IPS-NIHi11 (cell line): ENCODE measurements at places on chromosomes 4 and X.

DNA sequence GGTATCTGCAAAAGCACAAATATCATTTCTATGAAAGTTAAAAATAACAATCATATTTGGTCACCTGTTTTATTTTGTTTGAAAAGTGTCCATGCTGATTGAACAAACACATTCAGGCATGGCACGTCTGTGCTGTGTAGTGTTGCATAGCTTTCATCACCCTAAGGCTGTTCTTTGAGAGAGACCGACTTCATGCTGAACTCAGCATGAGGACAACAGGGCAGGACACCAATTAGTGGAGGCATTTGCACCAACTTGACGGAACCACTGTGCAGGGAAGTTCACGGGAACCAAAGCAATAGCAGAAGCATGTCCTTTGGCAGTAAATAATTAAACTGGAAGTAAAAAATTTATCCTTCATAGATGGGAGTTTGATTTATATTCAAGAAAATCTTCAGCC is 158.4 kb upstream of the SLC7A11 start:
- no peak for DNase-seq

GRCh38 chrX:142733327-142733726 is 292.4 kb upstream of the SPANXN4 start:
- no peak for DNase-seq

DNA sequence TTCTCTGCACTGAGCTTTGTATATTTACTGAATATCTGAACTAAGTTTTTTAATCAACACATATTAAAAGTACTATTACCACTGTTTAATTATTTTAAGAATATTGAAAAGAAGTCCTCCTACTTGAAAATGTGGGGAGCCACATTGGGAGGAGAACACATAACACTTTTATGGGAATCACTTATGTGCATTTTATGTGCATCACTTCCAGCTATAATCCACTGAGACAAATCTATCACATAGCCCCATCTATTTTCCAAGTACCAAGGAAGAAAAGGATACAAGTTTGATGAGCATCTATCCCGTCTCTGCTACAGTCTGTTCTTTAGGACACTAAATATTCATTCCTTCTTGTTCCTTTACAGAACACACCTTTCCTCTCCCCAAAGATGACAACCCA is 87.2 kb downstream of the IQCM start:
- DNase-seq: no peak

GRCh38 chrX:110143454-110144210 is 140.7 kb downstream of the TMEM164 start:
- DNase-seq: no peak

- DNase-seq: no peak
These were observed 76.9 kb downstream of the CLDN34 start for GRCh38 chrX:10044021-10044420.

DNA sequence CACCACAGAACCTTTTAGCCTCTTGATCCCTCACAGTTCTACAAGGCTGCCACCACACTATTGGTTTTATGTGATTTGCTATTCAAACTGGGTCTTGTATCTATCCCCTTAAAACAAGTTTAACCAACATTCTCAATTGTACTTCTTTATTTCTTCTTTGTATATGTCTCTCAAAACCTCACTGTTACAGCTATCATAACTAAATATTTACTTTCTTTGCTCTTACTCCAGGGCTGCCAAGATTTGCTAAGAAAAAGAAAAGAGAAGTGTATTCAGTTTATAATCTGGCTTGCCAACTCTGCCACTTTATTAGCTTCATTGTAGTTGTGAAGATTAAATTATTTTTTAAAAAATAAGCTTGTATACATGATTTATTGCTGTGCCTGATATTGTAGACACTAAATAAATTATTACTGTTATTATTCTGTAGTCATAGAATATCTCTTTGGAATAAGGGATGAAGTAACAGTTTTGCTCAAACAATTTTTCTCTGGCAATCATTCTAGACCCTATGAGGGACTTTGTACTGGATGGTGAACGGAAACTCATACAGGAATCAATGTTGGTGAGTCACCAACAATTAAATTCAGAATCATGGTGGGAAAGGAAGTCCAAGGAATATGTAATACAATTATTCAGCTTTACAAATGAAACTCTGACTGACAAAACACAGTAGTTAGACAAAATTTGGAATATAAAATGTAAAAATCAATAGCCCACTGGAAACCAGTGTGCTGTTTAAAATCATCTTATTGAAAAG is 127.1 kb upstream of the DCAF8L1 start:
- no peak for DNase-seq

GRCh38 chrX:23332101-23332887 is 2.4 kb upstream of the PTCHD1 start:
- peak; percentile 6 for DNase-seq

DNA sequence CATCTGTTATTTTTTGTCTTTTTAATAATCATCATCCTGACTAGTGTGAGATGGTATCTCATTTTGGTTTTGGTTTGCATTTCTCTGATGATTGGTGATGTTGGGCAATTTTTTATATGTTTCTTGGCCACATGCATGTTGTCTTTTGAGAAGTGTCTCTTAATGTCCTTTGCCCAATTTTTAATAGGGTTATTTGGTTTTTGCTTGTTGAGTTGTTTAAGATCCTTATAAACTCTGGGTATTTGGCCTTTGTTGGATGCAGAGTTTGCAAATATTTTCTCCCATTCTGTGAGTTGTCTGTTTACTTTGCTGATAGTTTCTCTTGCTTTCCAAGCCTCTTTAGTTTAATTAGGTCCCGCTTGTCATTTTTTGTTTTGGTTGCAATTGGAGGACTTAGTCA is 152.1 kb upstream of the MED14 start:
- DNase-seq: no peak

DNA sequence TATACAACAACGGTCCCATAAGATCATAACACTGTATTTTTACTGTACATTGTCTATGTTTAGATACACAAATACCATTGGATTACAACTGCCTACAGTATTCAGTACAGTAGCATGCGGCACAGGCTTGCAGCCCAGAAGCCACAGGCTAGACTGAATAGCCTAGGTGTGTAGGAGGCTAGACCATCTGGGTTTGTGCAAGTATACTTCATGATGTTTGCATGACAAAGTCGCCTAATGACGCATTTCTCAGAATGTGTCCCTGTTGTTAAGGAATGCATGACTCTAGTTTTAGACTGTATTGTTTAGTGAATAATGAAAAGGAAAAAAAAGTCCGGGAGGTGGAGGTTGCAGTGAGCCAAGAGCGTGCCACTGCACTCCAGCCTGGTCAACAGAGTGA is 56.5 kb upstream of the C4orf50 start:
- DNase-seq: no peak

DNA sequence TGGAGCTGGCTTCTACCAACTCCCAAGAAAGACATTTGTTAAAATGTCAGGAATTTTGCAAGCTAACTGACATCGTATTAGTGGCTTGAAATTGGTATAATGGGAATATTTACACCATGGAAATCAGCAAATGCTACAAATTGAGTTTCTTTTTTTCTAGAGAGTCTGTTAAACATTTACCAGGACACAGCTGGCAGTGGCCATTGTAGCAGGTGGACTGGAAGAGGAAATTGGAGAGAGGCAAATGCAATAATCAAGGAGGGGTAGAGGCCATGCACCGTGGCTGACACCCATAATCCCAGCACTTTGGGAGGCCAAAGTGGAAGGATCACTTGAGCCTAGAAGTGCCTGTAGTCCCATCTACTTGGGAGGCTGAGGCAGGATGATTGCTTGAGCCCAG is 32.9 kb upstream of the TSR2 start:
- DNase-seq: no peak

DNA sequence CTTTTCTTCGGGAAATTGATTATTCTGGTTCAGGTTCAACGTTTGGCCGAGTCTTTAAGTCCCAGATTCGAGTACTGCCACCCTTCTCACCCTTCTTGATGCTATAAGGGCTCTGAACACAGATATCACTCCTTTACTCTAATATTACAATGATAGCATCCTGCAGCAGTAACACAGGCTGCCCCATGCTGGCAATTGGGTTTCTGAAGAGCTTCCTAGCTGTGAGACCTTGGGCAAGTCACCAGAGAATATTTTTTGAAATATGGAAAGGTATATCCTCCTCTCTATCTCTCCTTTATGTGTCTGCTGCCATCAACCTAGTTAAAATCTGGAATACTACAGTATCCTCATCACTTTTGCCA is 297 bp upstream of the MTMR8 start:
- no peak for DNase-seq

DNA sequence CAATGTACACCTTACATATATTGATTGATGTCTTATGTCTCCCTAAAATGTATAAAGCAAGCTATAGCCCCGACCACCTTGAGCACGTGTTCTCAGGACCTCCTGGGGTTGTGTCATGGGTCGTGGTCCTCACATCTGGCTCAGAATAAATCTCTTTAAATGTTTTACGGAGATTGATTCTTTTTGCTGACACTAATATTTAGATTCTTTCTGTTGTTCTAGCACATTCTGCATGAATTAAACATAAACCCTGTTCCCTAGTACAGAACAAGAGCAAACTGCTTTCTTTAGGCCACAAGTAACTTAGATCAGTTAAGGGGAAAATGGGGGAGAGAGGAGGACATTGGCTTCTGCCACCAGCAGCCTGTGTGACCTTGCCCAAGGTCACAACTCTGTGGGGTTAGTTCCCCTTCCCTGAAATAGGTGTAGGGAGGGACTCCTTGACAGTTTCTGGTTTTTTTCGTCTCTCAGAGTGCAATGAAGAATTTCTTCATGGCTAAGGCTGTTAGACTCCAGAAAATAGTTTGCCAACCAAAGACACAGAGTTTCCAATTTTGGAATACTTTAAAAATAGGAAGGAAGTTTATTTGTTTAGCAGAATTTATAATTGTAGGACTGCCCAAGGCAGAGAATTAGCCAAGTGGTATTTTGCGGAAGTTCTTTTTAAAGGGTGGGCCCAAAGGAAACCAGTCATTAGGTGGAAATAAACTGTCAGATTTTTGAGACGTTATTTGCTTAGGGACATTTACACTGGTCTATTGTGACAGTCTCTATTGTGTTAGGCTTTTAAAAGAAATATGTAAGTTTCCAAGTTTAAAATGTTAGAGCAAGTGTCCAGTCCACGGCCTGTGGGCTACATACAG is 29.4 kb downstream of the PTTG2 start:
- DNase-seq: no peak

GRCh38 chr4:16952462-16952871 is 54.0 kb upstream of the LDB2 start:
- DNase-seq: no peak

- no peak for DNase-seq
These were observed 97.7 kb upstream of the ACSL4 start for GRCh38 chrX:109830704-109831206.

DNA sequence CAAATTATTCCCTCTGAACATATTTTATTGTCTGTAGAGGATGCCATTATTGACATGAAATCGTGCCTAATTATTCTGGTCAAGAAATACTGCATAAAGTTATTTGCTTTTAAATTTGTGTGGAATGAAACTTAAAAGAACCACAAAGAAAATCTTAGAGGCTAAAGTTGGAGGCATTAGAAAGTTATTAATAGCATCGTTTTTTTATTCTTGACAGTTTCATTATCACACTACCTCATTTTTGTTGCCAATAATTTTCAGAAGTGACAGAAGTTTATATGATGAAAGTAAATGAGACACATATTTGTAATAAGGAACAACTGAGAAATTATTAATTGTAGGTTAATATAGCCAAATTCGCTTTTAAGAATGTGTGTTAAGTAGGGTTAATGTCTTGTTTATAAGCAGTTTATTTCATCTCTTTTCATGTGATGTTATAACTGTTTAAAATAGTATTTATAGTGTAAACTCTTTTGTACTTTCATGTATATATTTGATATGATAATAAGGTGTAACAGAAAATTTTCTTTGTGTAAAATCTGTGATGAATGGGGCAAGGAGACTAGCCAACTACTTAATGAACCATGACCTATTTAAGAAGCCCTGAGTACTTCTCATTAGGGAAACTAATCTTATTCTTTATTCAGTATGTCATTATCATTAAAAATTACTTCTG is 54.5 kb upstream of the GRIA2 start:
- DNase-seq: no peak

DNA sequence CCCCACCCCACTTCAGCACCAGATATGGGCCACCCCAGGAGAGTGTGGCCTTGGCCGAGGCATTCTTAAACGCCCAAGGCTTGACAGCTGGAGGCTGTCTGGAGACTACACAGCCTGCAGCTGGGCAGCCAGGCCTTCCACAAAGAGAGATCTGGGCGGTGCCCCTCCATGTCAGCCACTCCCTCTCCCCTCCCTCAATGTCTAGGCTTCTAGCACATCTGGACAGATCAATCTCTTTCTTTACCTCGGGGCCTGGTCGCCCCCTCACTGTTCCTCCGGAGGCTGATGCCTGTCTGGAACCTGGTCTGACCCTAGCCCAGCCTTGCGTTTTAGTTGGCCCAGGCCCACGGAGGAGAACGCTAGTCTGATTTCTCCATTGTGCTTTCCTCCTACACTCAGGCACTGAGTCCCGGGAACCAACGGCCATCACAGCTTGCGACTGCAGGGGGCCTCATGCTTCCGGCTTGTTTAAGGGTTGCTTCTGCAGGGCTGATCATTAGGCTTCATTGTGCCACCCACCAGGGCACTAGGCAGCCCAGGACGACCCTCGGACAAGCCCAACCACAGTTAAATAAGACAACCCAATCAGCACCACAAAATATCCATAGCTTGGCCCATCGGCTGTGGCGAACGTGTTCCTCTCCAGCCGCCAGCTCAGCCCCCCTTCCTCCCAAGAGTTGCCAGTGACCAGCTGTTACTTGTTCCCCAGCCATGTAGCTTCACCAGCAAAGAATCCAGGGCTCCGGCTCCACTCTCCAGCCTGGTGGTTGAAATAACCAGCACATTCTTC is 200.6 kb downstream of the BCOR start:
- DNase-seq: peak; percentile 57

DNA sequence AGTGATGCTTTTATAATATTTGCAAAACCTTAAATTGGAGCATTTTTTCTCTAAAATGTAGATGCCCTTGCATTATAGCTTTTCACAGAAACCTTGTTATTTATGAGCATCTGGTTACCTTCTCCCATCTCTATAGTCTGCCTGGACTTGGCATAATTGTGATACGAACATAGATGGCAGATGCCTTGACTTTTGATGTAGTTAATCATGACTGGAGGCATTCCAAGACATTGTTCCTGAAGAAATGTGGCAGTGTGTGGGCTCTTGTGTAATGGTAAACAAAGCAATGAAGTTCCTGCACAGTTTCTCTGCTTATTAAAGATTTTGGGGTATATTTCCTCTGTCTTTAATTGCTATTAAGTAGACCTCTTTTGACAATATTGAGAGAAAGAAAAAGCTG is 500.1 kb downstream of the PCDH19 start:
- no peak for DNase-seq

GRCh38 chr4:83851261-83852084 is 315.6 kb downstream of the GPAT3 start:
- DNase-seq: peak; percentile 39

DNA sequence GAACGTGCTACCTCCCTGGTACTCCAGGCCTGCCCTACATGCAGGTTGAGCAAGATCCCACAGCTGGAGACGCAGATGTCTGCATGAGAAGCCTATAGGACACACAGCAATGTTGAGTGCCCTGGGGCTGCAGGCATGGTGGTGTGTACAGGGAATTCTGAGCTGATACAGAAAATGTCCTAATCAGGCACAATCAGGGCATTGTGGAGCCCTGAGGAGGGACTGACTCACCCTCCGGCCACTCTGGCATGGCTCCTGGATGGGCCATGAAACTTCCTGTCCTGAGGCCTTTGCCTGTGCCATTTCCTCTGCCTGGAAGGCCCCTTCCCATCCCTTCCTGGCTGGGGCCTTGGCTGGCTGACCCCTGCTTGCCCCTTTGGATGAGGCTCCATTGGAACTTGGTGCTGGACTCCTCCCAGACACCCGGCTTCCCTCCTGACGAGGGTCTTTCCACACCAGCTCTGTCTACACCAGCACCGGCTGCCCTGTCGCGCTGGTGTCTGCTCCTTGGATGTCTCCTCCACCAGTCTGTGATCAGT is 16.7 kb upstream of the AFAP1 start:
- no peak for DNase-seq
